Smooth muscle cell of the umbilical artery (primary cell): ENCODE measurements at places on chromosomes 11 and 22. TPM values are rescaled to one million over a fixed set of nuclear protein-coding genes. Genes with fewer than 3 reads are reported as not detected.

The LDLRAD3 gene
- 3.3 and 3.6 TPM in 2 replicates for total RNA-seq

The IL10RA gene
- total RNA-seq = 0.09 TPM in 1 of 2 replicates, not detected in the other

The RCOR2 gene
- 2.7 and 4.0 TPM in 2 replicates for total RNA-seq

The APOA4 gene
- not detected in 2 replicates for total RNA-seq

The TNKS1BP1 gene
- total RNA-seq = 63.8 and 76.7 TPM in 2 replicates

The NLRP14 gene
- 0.18 TPM in 1 of 2 replicates, not detected in the other for total RNA-seq

The CHRM4 gene
- not detected in 2 replicates for total RNA-seq
